ENCODE measurements at places on chromosomes 3 and 15.

DNA sequence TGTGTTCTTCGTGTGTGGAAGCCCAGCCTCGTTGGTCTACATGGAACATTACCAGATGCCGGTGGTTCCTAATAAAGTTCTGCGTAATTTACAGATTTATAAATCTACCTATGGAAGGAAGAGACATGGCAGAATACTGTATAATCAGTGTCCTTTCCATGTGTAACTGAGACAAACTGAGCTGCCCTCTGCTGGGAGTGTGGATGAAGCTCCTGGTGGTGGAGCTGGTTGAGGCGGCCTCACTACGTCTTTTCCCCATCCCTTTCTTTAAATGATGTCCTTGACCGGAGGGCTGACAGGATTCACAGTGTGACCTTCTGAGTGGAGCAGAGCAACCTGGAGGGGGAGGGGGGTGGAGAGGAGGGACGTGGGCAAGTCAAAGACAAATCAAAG is 267.0 kb upstream of the CHRM5 start:
- H3K4me3 ChIP-seq, result no peak overlapping the region
- no peak overlapping the region for H3K27ac ChIP-seq
- H3K4me1 ChIP-seq, result no peaks in the 10 kb centered on the region

- no peak for DNase-seq
- peaks cover 2% of the 10 kb centered on the region for H3K36me3 ChIP-seq
- no peak overlapping the region for H3K27ac ChIP-seq
- H3K4me3 ChIP-seq, result no peak overlapping the region
- H3K4me1 ChIP-seq, result peaks cover 11% of the 10 kb centered on the region
- H3K27me3 ChIP-seq, result no peaks in the 10 kb centered on the region
Observed at GRCh38 chr3:4426261-4426781, 40.7 kb downstream of the SUMF1 start.

DNA sequence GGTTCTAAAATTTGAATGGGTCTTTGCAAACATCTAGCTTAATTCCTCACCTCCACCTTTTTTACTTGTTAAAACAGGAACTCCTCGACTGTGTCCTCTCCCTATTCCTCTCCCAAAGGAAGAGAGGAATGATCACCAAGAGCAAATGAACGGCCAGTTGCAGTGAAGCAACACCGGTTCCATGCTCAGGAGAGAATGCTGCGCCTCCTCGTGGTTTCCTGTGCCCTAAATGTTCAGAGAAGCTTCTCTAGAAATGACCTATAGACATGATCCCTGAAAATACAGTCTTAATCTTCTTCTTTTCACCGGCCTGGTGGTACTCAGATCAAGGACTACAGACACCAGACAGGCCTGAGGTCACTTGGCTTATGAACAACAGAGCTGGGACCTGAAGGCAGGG is 65.1 kb upstream of the GUCA1C start:
- H3K36me3 ChIP-seq, result no peaks in the 10 kb centered on the region
- no peak for DNase-seq
- peaks cover 5% of the 10 kb centered on the region for H3K27me3 ChIP-seq
- H3K4me3 ChIP-seq, result no peak overlapping the region

- H3K27ac ChIP-seq, result no peak overlapping the region
- no peak overlapping the region for H3K4me3 ChIP-seq
Observed at GRCh38 chr3:59339818-59340217, 290.0 kb upstream of the CFAP20DC start.

DNA sequence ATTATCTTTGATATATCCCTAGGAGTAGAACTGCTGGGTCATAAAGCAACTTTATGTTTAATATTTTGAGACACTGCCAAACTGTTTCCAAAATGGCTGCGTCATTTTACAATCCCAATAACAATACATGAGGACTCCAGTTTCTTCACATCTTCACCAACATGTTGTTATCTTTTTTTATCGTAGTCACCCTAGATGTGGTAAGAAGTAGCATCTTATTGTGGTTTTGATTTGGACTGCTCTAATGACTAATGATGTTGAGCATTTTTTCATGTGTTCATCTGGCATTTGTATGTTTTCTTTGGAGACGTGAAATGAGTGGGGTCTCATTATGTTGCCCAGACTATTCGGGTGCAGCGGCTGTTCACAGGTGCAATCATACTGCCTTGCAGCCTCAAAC is 83.8 kb downstream of the MAP4 start:
- H3K36me3 ChIP-seq, result no peaks in the 10 kb centered on the region
- no peak overlapping the region for H3K27ac ChIP-seq
- no peak overlapping the region for H3K4me3 ChIP-seq

DNA sequence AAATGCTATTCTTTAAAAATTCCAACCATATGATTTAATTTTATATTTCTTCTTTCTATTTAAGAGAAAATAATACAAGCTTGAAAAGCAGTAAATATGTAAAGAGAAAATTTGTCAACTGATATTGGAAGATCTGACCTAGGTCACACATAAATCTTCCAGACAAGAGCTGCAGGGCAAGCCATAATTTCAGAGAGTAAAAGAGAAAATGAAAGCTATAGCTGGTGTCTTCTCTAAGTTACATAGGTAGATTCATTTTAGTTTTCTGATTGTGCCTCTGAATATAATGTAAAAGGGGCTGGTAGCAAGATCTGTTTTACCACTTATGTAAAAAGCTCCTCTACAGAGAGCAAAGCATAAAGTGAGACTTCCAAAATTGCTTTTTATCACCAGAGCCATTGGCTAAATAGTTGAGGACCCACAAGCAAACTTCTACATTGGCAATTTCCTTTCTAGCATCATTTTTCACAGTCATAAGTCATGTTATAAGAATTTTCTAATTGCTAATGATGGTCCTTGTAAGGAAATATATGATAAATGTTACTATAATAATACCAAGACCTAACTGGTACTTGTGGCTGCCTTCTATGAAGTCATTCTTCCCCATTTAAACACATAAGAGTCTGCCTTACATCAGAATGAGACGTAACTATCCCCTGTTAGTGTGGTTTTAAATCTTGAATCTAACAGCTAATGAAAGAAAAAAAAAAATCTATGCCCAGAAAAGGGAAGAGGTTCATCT is 80.8 kb upstream of the SKOR1 start:
- H3K4me1 ChIP-seq, result peaks cover 19% of the 10 kb centered on the region
- no peak overlapping the region for H3K4me3 ChIP-seq
- no peak overlapping the region for H3K27ac ChIP-seq

DNA sequence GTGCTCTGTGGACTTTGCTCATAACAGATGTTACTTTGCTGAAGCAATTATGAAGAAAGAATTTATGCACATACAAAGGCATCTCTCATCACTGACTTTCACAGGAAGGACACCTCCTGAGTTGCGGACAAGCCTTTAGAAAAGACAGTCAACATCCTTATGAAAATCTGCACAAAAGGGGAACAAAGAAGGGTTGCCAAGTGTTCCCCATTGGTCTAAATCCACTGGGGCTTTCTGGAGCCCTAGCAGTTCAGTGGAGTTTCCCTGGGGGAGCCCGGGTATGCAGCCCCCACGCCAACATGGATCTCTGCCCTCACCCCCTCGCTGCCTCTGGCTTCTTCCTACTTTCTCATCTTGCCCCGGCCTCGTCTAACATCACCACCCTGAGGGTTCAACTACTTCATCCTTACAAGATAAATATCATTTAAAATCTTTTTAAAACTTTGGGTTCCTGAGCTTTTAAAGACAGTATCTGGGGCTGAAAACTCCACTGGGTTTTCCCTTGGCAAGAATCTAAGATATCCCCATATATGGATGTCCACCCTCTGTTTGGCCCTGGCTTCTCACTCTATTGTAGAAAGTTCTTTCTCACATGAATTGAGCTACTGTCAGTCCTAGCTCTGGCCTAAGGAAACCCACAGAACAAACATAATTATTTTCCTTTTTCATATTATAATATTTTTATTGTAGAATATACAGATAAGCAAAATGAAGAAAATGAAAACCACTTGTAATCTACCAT is 207.9 kb upstream of the RGMA start:
- H3K4me3 ChIP-seq, result no peak overlapping the region
- H3K36me3 ChIP-seq, result no peaks in the 10 kb centered on the region
- H3K27me3 ChIP-seq, result peaks cover 9% of the 10 kb centered on the region
- H3K4me1 ChIP-seq, result no peaks in the 10 kb centered on the region
- DNase-seq, result no peak

DNA sequence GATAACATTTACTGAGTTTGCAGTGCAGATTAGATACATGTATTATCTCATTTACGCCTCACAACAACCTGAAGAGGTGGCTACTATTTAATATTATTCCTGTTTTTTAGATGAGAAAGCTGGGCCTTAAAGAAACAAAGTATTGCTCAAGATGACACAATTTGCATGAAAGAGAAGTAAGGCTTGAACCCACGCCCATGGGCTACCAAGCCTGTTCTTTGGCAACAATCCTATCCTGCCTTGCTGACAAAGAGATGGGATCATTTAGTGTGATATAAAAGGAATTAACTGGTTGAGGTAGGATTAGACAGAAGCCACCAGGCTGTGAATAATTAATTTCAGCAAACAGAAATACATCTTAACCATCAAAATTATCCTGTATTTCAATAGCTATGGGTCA is 9.2 kb upstream of the LDHAL6B start:
- no peaks in the 10 kb centered on the region for H3K27me3 ChIP-seq
- no peak overlapping the region for H3K4me3 ChIP-seq
- DNase-seq, result no peak
- H3K27ac ChIP-seq, result no peak overlapping the region
- H3K4me1 ChIP-seq, result no peaks in the 10 kb centered on the region

- H3K27ac ChIP-seq, result no peak overlapping the region
- DNase-seq, result no peak
- H3K4me3 ChIP-seq, result no peak overlapping the region
- no peaks in the 10 kb centered on the region for H3K27me3 ChIP-seq
- peaks cover 13% of the 10 kb centered on the region for H3K36me3 ChIP-seq
Observed at GRCh38 chr3:130679218-130679617, 67.4 kb downstream of the PIK3R4 start.

- H3K4me1 ChIP-seq, result no peaks in the 10 kb centered on the region
- no peaks in the 10 kb centered on the region for H3K36me3 ChIP-seq
- no peak overlapping the region for H3K27ac ChIP-seq
- H3K27me3 ChIP-seq, result peaks cover 23% of the 10 kb centered on the region
Observed at GRCh38 chr15:47674586-47675232, 42.6 kb upstream of the SEMA6D start.

DNA sequence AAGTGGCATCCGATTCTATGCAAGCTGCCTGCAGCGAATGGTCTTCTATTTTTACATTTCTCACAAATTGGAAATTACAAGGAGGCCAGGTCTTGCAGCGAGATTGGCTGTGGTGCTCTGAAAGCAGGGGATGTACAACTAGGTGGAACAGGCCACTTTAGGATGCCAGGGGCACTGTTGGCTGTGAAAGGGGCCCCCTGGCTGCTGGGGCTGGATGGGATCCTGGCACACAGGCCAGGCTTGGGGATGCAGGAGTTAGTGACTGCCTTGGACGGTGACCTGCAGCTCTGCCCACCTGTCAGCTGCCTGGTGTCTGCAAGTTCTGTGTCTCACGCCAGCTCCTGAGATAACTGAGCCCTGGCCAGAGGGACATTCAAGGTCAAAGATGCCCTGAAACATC is 4.6 kb downstream of the SLC6A1 start:
- H3K36me3 ChIP-seq, result no peaks in the 10 kb centered on the region
- no peak overlapping the region for H3K27ac ChIP-seq
- no peak overlapping the region for H3K4me3 ChIP-seq
- no peak for DNase-seq
- H3K4me1 ChIP-seq, result peaks cover 4% of the 10 kb centered on the region
- peaks cover 78% of the 10 kb centered on the region for H3K27me3 ChIP-seq

Data from progenitor cell of endocrine pancreas (in vitro differentiated cells).